ENCODE measurements at places on chromosomes 12 and 14.
A peak's percentile ranks its signal among the peaks of the same experiment; 100 is the strongest.

GRCh38 chr14:79542121-79542520 lies 669.2 kb downstream of the DIO2 start:
- DNase-seq = no peak

GRCh38 chr14:54622192-54622958 lies 55.4 kb downstream of the SAMD4A start:
- no peak for DNase-seq

DNA sequence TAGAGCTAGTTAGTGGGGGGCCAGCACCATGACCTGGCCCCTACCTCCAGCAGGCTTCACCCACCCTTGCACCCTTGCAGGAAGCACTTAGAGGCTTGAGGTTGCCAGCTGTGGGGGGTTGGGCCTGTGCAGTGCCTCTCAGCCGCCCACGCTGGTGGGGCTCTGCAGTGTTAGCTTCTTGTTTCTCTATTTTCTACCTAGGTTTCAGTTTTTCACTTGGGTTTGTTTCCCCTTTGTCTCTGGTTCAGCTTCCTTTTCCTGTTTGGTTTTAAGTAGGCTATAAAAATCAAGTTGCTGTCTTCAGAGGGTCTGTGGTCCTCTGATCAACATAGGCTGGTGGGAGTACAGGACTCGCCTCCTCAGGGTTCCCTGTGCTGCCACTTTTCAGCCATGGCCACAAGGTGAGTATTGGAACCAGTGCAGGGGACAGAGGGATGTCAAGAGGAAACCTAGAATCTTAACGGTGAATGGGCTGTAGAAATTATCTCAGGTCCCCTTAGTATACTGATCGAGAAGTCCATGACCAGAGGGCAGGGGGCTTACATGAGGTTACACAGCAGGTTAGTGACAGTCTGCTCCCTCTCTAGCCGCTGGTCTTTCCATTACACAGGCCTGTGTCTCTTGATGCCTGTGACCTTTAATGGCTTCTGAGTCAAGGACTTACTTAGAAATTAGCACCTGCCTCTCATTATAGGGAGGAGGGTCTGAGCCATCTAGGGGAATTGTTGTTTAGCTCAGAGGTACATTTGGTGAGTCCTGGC lies at the start of gene EVL:
EVL (plus strand) TSS at position 312 of the 761 bp plus-strand sequence; CDS start at position 391, 79 bp downstream.
- DNase-seq = peak; percentile 57

DNA sequence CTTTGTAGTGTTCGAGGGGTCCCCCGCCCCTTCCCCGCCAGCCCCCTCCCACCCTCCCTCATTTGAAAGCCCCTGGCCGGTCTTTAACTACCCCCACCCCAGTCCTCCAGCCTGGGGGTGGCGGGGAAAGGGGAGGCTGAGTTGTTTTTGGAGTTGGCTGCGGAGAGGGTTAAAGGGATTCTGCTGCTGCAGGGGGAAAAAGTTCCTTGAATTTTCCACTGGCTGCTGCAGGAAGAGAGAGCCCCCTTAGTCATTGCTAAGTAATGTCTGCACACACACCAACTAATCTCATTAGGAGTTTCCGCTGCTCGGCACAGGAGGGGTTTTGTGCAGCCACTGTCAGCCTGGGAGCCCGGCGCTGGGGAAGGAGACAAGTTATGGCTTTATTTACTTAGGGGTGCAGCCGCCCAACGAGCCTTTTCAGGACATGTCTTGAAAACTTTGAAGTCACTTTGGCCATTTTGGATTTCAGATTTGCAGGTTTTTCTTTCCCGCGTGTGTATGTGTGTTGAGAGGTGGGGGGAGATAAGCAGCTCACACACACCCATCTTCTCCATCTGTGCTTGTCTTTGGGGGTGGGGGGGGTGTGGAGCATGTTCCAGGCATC lies 1.8 kb downstream of the ELK3 start:
- DNase-seq = peak; percentile 47

DNA sequence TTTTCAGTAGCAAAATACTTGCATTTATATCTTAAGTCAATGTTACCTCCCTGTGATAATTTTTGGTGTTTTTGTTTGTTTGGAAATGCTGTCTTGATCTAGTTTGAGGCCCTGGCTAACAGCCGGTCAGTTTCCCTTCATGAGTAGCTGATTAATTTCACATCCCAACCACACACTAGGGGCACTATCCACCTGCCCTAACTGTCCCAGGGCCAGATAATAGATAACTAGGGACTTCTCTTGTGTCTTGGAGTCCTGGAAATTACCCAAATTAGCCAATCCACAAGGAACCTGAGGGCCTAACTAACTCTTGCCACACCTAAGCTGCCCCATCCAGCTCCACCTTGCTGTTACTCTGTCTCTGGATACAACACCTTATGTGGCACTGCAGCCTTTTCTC lies 399.9 kb downstream of the FOXG1 start:
- no peak for DNase-seq

DNA sequence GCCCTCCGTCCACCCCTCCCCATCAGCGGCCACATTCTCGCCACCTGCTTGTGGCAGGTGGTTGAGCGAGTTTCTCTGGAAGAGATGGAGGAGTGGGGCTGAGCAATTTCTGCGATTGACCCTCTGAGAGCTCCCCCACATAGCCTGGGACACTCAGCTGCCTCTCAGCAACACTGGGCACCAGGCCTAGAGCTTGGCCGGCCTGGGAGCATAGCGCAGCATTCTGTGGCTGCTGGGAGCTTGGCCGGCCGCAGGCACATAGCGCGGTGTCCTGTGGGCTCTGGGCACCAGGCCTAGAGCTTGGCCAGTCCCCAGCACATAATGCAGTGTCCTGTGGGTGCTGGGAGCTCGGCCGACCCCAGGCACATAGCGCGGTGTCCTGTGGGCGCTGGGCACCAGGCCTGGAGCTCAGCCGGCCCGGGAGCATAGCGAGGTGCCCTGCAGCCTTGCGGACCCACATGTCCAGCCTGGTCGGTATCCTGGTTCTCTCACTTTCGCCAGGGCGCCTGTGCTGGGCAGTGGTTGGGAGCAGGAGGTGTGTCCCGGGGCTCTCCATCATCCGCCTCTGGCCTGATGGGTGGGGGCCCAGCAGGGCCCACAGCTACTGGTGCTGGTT lies 43.8 kb downstream of the LRCOL1 start:
- DNase-seq = no peak

- no peak for DNase-seq
Observed at GRCh38 chr12:131499160-131499863, 211.6 kb upstream of the SFSWAP start.

- no peak for DNase-seq
Observed at GRCh38 chr14:49926803-49927202, 33.9 kb downstream of the ARF6 start.

DNA sequence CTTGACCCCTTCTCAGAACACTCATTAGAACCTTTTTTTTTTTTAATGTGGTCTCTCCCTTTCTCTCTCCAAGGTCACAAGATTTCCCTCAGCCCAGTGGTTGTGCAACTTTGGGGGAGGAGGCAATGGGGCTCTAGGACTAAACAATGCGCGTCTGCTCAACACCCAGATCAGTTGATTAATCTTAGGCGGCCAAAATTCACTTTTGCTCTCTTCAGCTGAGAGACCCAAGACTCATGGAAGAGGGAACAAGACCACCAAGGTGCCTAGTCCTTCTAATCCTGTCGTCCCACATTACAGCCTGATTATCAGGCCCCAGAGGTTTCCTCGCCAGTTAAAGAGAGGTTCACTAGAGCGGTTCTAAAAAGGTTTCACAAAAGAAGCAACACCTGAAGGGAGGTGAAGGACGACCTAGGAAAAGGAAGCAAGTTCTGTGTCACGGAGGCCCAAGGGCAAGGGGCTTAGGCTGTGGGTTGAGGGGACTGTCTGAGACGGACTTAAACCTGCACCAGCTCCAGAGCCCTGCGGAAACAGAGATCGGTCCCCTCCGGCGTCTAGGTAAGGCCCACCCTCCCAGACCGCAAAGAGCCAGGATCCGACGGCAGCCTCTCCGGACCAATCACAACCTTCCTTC lies 824 bp upstream of the TARBP2 start:
- no peak for DNase-seq

DNA sequence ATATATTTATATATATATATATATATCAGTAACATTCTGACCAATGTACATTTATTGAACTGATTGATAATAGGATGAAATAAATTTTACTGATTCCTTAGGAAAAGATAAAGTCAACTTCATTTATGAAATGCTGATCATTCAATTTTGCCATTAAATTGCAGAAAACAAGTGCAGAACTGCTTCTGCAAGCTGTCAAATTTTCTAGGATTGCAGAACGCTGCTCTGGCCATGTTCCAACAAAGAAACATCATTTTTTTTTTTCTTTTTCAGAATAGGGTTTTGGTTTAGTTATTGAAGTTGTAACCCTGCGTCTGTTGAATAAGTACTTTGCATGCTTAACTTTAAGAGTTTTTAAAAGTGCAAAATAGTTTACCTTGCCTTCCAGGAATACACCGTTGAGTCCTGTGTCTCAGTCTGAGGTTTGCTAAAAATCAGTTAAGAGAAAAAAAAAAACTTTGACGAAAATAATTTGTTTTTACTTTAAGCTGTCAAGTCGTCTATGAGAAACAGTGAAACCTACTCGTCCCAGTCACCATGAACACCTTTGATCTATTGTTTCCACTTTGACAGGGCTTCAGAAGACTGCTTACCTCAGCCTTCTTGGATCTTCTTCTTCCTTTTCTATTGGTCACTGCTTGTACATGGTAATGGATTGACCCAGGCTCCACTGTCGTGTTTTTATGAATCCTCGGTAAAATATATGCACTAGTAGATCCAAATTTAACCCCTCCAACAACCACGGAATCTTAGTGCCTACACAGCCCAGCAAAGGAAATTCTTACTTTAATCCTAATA lies at the start of gene KERA:
KERA (minus strand) TSS at position 657 of the 798 bp plus-strand sequence. CDS start 1,743 bp downstream, outside the sequence.
- no peak for DNase-seq

GRCh38 chr12:2009623-2010022 lies 5.4 kb upstream of the DCP1B start:
- DNase-seq = no peak

- no peak for DNase-seq
Observed at GRCh38 chr12:28192125-28192524, 1.9 kb downstream of the CCDC91 start.

DNA sequence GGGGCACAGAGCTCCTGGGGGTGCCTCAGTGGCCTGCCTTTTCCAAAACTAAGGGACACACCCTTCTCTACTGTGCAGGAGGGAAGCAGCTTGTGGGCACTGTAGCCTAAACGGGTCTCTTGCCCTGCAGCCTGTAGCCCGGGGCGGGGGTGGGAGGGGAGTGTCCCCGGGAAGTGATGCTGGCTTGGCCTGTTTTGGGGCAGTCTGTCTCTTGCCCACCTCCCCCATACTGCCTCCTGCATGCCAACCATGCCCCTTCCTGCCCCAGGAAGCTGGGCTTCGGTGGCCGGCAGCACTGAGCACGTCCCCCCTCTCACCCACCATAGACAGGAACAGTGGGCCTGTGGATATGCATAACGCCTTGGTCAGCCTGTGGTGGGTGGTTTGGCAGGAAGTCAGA lies 43.4 kb downstream of the PRIMA1 start:
- DNase-seq = no peak

DNA sequence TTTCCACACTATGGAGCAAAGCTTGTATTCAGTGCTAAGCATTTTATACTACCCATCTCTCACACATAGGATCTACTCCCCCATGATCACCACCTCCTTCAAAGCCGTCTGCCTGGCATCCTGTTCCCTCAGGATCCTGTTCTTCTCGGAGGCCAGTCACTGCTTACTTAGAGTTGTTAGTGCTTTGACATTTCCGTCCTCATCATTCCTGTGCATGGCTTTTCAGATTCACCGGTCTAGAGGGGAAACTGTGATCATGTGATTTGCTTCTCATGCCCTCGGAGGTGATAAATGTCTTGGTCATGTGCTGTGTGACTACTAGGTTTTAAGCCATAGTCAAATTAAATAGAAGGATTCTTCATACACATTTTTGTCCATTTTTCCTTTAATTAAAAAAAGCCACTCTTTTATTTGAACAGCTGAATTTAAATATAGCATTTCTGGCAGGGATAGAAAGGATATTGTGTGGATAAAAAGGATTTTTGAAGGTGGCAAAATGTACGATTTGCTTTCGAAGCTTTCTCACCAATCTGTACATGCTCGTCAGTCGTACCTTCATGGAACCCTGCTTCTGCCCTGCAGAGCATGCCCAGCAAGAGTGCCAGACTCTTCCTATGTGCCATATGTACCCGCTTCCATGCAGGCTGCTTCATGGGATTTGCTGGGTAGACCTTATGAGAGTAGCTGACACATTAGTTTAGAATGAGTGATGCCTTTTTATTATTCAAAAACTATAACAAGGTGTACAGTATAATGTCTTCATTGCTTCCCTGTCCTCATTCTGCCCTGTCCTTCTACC lies 53.3 kb downstream of the BMAL2 start:
- no peak for DNase-seq

GRCh38 chr12:89468648-89469326 lies 55.8 kb downstream of the GALNT4 start:
- DNase-seq = no peak

- no peak for DNase-seq
Observed at GRCh38 chr14:100882026-100882967, 21.2 kb downstream of the RTL1 start.

- DNase-seq = no peak
Observed at GRCh38 chr12:108482717-108483212, 32.3 kb upstream of the FICD start.

- DNase-seq = no peak
Observed at GRCh38 chr12:8696442-8697090, 1.2 kb upstream of the RIMKLB start.

- no peak for DNase-seq
Observed at GRCh38 chr12:64139021-64139420, 83.1 kb downstream of the KICS2 start.

GRCh38 chr14:104746071-104746545 lies 6.8 kb upstream of the SIVA1 start:
- DNase-seq = no peak

GRCh38 chr12:55722948-55723347 lies 2.8 kb downstream of the RDH5 start:
- no peak for DNase-seq

Measured in effector CD4-positive, alpha-beta T cell (primary cell).